IPS DF 6.9 (cell line): ENCODE measurements at places on chromosomes 7 and 10.

DNA sequence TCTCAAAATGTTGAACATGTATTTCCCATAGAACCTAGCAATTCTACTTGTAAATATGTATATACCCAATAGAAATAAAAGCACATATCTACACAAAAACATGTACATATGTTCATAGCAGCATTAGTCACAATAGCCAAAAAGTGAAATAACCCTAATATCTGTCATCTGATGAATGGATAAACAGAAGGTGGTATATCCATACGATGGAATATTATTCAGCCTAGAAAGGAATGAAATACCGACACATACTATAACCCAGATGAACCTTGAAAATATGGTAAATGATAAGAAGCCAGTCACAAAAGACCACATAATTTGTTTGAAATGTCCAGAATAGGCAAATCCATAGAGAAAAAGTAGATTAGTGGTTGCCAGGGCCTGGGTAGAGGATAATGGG is 87.9 kb downstream of the MCU start:
- no peaks in the 10 kb centered on the region for H3K27me3 ChIP-seq
- no peak overlapping the region for H3K4me3 ChIP-seq
- H3K36me3 ChIP-seq = no peaks in the 10 kb centered on the region
- no peak for DNase-seq

DNA sequence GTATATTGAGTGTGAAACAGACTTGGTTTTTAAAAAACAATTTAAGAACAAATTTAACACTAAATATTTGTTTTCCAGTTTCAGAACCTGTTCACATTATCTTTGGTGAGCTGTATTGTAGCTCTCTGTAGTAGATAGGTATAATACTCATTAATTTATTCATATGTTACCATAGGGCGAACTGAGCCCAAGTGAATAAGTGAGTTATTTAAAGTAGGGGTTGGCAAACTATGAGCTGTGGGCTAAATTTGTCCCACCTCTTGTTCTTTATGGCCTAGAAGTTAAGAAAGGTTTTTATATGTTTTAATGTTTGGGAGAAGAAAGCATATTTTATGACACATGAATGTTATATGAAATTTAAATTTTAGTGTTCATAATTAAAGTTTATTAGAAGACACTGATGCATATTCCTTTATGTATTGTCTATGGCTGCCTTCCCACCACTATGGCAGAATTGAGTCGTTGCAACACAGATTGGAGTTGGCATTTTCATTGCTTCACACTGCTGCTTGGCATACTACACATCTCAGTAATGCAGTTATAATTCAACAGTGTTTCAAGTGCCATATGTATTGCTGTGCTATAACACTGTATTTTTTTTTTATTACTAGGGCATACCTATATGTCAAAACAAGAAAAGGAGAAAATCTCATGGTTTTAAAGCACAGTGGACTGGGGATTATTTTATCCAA is 146.5 kb downstream of the ADK start:
- DNase-seq = no peak
- no peak overlapping the region for H3K27ac ChIP-seq
- H3K4me1 ChIP-seq = no peaks in the 10 kb centered on the region
- no peak overlapping the region for H3K4me3 ChIP-seq
- H3K36me3 ChIP-seq = no peaks in the 10 kb centered on the region

- H3K27me3 ChIP-seq = no peaks in the 10 kb centered on the region
- no peaks in the 10 kb centered on the region for H3K4me1 ChIP-seq
- no peak overlapping the region for H3K27ac ChIP-seq
- DNase-seq = no peak
- H3K4me3 ChIP-seq = no peak overlapping the region
Observed at GRCh38 chr7:29956487-29956836, 33.1 kb downstream of the SCRN1 start.

DNA sequence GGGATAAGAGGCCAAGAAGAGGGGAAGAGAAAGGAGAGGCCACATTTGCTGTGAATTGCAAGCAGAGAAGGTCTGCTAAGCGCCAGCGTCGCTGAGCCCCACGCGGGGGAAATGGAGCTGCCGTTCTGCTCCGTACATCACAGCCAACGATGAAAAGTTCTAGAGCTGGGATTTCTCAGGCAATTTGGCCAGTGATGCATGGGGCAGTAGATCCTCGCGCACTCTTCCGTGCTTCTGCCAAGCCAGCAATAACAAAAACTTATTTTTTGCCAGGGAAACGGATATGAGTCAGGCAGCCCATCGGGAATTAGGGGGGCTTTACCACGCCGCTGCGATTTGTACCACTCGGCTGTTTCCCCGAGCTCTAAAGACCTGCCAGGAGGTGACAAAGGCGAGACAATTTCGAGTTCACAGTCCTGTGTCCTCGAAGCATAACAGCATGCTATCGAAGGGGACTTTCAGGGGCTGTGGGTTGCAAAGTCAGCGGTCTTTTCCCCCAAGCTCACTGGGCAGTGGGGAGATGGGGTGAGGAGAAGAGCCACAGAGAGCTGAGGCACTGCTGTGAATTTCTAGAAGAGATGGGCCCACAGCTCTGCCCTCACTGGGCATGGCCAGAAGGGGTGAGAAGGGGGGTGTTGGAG is 30.0 kb upstream of the SLF2 start:
- H3K27me3 ChIP-seq = no peaks in the 10 kb centered on the region
- DNase-seq = no peak
- no peaks in the 10 kb centered on the region for H3K4me1 ChIP-seq

GRCh38 chr10:131044379-131045111 is 267.0 kb downstream of the TCERG1L start:
- no peak overlapping the region for H3K4me3 ChIP-seq
- H3K36me3 ChIP-seq = peaks cover 2% of the 10 kb centered on the region; the same call in 1 of the 2 replicates
- H3K27ac ChIP-seq = no peak overlapping the region
- no peaks in the 10 kb centered on the region for H3K27me3 ChIP-seq

- no peak for DNase-seq
- peaks cover 6% of the 10 kb centered on the region; the same call in 1 of the 2 replicates for H3K36me3 ChIP-seq
- H3K4me3 ChIP-seq = no peak overlapping the region
- no peaks in the 10 kb centered on the region for H3K27me3 ChIP-seq
- no peak overlapping the region for H3K27ac ChIP-seq
Observed at GRCh38 chr7:1963575-1963974, 269.2 kb downstream of the MAD1L1 start.

- H3K36me3 ChIP-seq = no peaks in the 10 kb centered on the region
- peak; percentile 5 for DNase-seq
- no peak overlapping the region for H3K27ac ChIP-seq
- H3K27me3 ChIP-seq = no peaks in the 10 kb centered on the region
- H3K4me3 ChIP-seq = no peak overlapping the region
- no peaks in the 10 kb centered on the region for H3K4me1 ChIP-seq
Observed at GRCh38 chr7:81715984-81716588, 53.8 kb downstream of the HGF start.

- H3K27me3 ChIP-seq = no peaks in the 10 kb centered on the region
- no peak overlapping the region for H3K27ac ChIP-seq
- no peaks in the 10 kb centered on the region for H3K36me3 ChIP-seq
- H3K4me3 ChIP-seq = no peak overlapping the region
- 0 out of 2 replicates have a peak, but pooled peaks cover 1% of the 10 kb centered on the region for H3K4me1 ChIP-seq
Observed at GRCh38 chr10:132560241-132560731, 22.7 kb downstream of the INPP5A start.

- no peak overlapping the region for H3K27ac ChIP-seq
- no peak for DNase-seq
- no peak overlapping the region for H3K4me3 ChIP-seq
- no peaks in the 10 kb centered on the region for H3K4me1 ChIP-seq
- no peaks in the 10 kb centered on the region for H3K36me3 ChIP-seq
Observed at GRCh38 chr7:42123716-42124115, 113.3 kb downstream of the GLI3 start.

DNA sequence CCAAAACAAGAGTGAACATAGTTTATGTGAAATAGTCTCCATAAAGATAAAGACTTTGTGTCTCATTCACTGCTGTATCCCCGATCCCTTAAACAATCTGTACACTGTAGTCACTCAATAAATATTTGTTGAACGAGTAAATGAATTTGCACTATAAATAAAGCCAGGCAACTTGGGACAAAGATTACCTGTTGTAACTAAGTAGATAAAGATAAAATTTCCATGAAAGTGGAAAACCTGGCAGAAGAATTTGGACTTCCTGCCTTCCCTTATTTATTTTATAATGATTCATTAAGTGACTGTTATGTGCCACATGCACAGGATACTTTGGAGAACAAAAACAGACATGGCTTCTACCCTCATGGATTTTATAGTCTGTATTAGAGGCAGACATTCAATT is 277.7 kb upstream of the KAT6B start:
- no peak overlapping the region for H3K27ac ChIP-seq
- no peak overlapping the region for H3K4me3 ChIP-seq
- H3K36me3 ChIP-seq = no peaks in the 10 kb centered on the region
- DNase-seq = no peak
- H3K27me3 ChIP-seq = no peaks in the 10 kb centered on the region

DNA sequence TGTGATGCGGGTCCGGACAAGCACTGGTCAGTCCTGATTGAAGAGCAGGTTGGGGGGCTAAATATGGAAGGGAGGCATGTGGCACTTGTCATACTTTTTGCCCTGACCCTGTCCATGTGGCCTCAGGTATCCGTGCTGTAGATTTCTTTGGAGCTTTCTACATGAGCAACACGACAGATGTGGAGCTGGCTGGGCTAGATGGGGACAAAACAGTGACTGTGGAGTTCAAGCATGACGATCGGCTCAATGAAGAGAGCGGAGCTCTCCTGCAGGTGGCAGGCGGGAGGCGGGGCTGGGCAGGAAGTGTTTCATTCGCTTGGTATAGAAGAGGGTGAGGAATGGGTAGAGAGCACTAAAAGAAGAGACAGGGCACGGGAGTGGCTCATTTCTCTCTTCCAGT is 13.0 kb upstream of the CHCHD1 start:
- no peaks in the 10 kb centered on the region for H3K4me1 ChIP-seq
- H3K27ac ChIP-seq = no peak overlapping the region
- no peaks in the 10 kb centered on the region for H3K27me3 ChIP-seq
- peaks cover 16% of the 10 kb centered on the region; the same call in 1 of the 2 replicates for H3K36me3 ChIP-seq

DNA sequence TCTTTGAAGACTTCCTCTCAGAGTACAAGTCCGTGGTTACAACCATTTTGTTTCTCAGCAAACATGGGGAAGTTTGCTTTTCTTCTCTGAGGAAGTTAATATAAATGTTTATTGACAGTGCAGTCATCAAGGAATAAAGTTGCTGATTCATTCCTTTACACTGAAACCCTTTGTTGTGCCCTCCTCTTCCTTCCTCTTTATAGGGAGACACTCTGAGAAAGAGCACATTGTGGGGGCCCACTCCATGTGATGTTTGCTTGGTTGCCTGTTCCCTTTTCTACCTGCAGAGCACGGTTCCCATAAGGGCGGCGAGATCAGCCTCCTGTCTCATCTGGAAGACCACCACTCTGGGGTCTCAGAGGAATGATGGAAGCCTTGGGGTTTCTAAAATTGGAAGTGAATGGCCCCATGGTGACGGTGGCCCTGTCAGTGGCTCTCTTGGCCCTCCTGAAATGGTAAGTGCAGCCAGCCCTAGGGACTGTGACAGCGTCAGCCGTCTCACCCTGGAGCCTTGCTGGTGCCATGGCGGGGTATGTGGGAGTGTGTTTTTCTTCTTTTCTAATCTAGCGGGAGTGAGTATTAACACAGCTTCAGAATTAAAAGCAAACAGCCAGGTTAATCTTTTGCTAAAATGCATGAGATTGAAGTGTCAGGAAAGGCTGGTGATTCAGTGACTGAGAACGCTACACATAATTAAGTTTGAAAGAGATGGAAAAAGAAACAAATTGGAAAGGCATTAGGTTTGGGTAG is at the start of gene TBXAS1:
Gene TBXAS1 (plus strand): TSS at position 240 of the 750 bp plus-strand sequence. CDS start 127 bp downstream, at position 367.
- H3K4me3 ChIP-seq = no peak within 1 kb of the TSS
- no peak for DNase-seq
- H3K27ac ChIP-seq = no peak within 1 kb of the TSS
- H3K27me3 ChIP-seq = no peaks in the 10 kb centered on the region
- H3K36me3 ChIP-seq = no peaks in the 10 kb centered on the region
- no peaks in the 10 kb centered on the region for H3K4me1 ChIP-seq

DNA sequence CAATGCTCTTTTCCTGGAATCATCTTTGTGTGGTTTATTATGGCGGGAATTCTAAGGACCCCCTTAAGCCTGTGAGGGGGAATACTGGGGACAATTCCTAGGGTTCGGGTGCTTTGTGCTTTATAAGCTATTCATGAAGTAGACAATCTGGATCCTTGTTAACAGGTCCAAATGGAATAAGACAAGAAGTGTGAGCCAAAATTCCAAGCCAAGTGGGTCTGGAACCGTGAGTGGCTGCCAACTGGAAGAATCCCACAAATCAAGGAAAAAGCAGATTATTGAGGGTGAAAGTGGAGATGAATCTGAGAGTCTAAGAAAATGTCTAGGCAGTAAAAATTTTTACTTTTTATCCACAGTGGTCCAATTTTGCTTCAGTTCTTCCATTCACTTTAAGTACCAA is 136.8 kb downstream of the MDFIC start:
- no peaks in the 10 kb centered on the region for H3K36me3 ChIP-seq
- H3K4me3 ChIP-seq = no peak overlapping the region

- H3K27ac ChIP-seq = no peak overlapping the region
- H3K4me1 ChIP-seq = no peaks in the 10 kb centered on the region; the same call in 1 of the 2 replicates
- no peaks in the 10 kb centered on the region for H3K36me3 ChIP-seq
- no peak for DNase-seq
Observed at GRCh38 chr10:43226441-43226840, 40.4 kb downstream of the RASGEF1A start.

DNA sequence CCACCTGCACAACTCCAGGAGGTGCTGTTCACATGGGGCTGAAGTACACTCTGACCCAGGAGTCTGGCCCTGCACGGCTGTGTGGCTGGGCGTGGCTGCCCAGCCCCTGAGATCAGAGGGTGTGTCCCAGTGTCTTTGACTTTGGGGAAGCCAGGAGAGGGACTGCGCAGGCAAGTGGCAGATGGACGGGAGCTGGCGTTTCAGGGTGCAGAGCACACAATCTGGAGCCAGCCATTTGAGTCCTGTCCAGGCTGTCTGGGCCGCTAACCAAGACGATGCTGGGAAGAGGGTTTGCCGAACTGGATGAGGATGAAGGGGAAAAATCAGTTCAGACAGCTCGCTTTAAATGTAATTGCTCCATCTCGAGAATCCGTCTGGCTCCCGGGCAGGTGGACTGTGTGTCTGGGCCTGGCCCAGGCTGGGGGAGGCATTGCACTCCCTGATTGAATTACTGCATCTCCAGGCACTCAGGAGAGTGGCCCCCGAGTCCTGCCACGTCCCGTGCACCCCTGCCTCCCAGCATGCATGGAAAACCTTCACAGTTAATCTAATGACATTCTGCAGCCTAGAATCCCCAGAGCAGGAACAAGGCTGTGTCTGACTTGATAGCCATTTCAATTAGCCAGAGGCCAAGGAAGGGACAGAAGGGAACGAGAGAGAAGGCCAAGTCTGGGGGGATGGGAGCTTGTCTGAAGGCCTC is 120.8 kb upstream of the NANOS1 start:
- DNase-seq = no peak
- H3K4me3 ChIP-seq = no peak overlapping the region
- no peaks in the 10 kb centered on the region for H3K4me1 ChIP-seq
- no peak overlapping the region for H3K27ac ChIP-seq
- no peaks in the 10 kb centered on the region for H3K36me3 ChIP-seq

- H3K27ac ChIP-seq = no peak overlapping the region
- DNase-seq = peak; percentile 2
- no peaks in the 10 kb centered on the region; the same call in 1 of the 2 replicates for H3K27me3 ChIP-seq
- no peaks in the 10 kb centered on the region for H3K4me1 ChIP-seq
Observed at GRCh38 chr10:17599089-17599488, 18.1 kb downstream of the HACD1 start.
